SW480 (cell line): ENCODE measurements at places on chromosomes 12 and 14.
A peak's percentile ranks its signal among the peaks of the same experiment; 100 is the strongest.

DNA sequence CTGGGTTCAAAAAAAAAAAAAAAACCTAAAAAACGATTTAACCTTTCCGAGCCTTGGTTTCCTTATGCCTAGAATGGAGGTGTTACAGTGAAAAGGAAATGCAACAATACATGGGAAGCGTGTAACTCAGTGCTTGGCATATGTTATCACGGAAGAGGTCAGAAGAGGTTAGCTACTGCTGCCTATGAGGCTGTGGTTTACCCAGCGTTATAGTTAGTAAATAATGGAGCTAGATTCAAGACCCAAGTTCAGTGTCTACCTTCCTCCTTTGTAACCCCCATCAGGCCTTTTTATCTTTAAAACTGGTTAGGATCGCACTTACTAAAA is 839 bp downstream of the IFT43 start:
- no peak for DNase-seq

DNA sequence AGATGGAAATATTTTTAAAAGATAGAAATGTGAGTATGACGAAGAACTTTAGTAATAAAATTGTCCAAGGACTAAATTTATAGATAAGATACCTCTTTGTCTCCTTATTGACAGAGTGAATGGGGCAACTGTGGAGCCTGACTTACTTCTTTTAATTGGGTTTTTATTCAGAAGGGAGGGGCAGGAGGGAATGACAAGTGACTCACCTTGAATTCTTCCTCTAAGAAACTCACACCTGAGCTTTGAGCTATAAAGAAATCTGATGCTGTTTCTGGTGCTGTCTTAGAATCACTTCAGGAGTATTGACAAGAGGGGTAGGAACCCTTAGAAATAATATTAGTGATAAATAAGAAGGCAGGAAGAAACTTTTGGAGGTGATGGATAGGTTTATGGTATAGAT is 951 bp downstream of the NR1H4 start:
- DNase-seq: no peak

DNA sequence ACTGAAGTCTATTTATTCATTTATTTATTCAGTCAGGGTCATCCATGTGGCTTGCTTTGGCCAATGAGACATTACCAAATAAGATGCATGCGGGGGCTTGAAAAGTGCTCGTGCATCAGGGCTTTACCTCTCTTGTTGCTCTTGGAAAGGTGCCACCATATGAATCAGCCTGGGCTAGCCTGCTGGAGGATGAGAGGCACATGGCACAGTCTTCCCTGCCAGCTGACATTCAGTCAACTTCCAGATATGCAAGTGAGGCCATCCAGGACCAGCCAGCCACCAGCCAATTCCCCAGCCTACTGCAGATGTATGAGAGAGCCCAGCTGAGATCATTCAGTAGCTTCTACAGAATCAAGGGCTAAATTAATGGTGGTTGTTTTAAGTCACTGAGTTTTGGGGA is 105.2 kb upstream of the RPH3A start:
- DNase-seq: no peak

DNA sequence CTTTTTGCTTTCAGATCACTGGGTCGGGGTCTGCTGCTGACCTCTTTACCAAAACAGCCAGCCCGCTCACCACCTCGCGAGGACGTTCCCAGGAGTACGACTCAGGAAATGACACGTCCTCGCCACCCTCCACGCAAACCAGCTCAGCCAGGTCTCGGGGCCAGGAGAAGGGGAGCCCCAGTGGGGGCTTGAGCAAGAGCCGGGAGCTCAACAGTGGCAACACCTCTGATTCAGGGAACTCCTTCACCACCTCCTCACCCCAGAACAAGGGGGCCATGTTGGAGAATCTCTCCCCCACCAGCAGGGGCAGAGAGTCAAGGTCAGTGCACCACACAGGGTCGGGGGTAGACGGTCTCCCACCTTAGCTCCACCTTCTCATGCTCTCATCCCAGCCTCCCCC is 33.4 kb upstream of the HSPB8 start:
- no peak for DNase-seq

GRCh38 chr12:66239295-66239694 is 50.3 kb downstream of the IRAK3 start:
- no peak for DNase-seq

GRCh38 chr12:122204167-122205052 is 901 bp downstream of the B3GNT4 start:
- DNase-seq: no peak

DNA sequence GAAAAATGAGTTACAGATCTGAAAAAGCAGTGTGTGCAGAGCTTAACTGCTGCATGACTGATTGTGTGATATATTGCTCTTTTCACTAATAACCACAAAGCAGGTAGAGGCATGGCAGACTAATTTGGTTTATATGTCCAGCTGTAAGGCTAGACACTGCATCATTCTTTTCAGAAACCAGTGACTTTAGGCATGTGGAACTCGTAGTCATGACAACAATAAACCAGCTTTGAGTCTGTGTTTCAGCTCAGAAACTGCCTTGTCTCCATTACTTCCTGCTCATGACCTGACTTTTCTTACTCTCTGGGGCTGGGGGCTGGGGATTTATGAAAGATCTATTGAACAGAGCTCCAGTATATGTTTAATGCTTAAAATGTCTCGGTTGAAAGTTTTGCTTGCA is 146.8 kb upstream of the LRIG3 start:
- DNase-seq: no peak

DNA sequence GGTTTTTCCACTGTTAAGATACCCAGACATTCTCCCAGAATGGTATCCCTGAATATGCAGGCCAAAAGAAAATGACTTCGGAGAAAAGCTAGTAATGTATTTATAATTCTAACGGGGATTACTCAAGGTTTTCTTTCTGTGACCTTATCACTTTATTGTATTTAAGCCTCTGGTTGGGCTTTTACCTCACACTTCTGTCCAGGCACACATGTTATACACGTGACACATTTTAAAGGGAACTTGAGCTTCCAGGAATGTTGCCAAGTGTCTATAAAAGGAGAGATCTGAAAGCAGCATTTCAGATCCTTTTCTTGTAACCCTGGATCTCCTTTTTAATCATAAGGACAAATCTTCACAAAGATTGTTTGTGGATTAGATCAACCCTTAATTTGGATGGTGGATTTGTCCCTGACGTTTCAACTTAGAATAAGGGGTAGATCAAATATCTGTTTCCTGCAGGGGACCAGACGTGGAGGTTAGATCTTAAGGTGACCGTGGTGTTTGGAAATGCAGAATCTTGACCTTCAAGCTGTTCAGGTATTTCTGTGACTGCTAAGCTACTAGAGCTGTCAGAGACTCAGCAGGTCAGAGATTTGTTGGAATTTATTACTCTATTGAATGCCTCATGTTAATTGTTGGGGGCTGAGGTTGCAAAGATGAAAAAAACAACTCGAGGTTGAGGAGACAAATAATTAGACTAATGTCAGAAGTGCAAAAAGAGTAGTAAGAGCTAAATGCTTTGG is 1.5 kb downstream of the CIPC start:
- DNase-seq: no peak

- DNase-seq: no peak
These were observed 89.2 kb upstream of the EVL start for GRCh38 chr14:99976021-99976420.

- DNase-seq: peak; percentile 53
These were observed 232.1 kb downstream of the MSRB3 start for GRCh38 chr12:65510584-65511050.

DNA sequence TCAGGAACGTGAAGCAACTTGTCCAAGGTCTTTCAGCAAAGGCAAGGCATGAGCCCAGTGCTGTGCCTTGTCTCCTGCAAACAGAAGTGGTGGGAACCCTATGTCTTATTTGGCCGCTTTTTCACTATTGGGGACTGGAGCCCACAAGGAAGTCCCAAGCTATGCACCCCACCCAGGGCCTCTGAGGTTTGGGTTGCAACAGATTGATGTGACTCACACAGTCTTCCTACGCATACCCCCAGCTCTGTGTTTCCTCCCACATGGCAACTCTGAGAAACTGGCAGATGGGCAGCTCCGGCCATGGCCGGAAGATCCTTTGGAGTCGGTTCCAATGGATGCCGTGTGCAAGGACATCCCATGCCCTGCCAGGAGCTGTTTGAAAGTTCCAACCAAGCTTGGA is 28.3 kb upstream of the CMKLR1 start:
- DNase-seq: no peak

DNA sequence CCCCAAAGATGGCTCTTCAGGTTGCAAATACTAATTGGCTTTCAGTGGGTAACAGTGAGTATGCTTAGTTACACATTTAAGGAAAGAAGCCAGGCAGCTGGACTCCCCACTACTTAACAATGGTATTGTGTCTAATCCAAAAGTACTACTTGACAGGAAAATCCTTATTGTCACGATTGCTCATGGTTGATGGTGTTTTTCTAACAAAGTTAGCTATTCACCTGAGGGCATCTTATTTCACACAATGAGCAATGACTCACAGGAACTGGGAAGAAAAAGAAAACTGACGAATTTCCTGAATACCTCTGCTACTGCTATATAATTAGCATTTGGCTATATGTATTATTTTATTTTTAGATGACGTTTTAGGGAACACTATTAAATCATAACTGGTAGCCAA is 33.4 kb upstream of the ALG10 start:
- DNase-seq: no peak

DNA sequence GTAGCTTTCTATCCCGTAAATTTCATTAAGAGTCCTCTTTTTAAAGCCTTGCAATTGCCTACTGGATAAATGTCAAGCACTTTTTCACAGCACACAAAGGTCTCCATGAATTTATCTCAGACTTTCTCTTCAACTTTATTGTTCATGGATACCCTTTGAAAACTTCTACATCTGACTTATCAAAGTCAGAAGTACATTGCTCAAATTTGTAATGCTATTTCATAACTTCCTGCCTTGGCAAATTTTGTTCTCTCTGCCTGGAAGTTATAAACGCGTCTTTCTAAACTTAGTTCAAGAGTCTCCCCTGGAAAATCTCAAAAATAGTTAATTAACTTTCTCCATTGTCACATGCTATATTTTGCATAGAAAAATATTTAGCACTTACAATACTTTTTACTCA is 55.9 kb upstream of the RERGL start:
- DNase-seq: no peak

- DNase-seq: no peak
These were observed 324.1 kb upstream of the FLRT2 start for GRCh38 chr14:85205875-85206274.

GRCh38 chr12:24561882-24562770 is 386.8 kb downstream of the BCAT1 start:
- DNase-seq: no peak

DNA sequence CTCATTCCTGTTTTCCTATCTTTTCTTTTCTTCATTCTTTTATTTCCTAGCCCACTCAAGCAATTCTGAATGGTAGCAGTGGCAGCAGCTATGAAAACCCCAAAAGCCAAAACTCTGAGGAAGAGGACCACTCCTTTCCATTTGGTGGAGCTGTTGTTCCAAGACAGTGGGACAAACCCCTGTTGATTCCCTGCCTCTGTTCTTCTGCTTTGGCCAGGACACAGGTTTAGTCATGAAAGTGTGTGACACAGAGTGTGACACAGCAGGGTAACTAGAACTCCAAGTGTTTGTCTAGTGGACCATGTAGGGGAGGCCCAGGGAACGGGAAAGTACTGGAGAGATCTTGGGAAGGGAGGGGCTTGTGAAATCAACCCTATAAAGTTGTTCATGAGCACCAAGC is 71.1 kb downstream of the PTCSC3 start:
- DNase-seq: peak; percentile 5

- no peak for DNase-seq
These were observed 8.7 kb upstream of the SMCO2 start for GRCh38 chr12:27437839-27438238.

DNA sequence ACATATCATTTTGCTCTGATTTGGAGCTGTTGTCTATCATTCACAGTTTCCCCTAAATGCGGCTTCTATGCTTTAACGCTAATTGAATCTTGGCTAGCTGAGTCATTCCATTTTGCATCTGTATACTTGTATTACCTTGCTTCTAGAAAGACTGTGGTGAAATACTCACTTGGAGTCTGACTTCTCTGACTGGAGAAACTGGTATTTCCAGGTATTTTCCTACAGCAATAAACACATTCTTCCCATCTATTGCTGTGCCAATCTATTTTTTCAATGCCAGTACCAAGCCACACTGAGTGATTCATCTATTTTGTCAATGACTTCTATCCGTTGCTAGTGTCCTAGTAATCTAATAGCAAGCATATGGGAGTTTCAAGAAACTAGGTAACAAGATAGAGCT is 76.0 kb upstream of the ST8SIA1 start:
- no peak for DNase-seq

DNA sequence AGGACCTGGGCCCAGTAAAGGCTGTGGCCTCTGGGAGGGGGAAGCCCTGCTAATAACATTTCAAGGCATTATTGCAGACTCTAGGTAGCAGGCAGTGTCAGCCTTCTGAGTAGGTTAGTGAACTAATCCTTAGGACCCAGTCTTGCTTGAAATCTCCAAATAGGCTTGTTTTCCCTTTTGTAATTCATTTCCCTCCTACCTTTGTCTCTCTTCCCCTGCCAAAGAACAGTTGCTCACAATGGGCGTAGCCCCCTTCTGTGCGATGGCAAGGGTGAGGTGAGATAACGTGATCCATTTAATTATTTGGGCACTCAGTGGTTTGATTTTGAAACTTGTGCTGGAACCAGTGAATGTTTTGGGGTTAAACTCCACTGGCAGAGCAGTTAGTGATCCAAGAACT is 10.9 kb downstream of the PELI2 start:
- no peak for DNase-seq

DNA sequence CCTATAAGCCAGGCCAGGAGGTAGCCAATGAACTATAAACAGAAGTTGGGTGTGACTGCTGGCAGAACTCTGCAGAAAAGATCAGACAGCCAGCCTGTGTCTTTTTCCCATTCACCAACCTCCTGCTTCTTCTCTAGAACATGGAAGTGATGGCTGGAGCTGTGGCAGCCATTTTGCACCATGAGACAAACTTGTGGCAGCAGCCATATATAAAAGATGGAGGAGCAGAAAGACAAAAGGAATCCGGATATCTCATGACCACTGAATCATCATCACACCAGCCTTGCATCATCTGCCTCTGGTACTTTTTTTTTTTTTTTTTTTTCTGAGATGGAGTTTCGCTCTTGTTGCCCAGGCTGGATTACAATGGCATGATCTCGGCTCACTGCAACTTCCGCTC is 8.7 kb downstream of the BEGAIN start:
- DNase-seq: no peak
